Mesenteric fat pad (tissue), 1 donor: ENCODE measurements at places on chromosomes 4 and X.

GRCh38 chr4:144183165-144183564, 42.6 kb upstream of the GYPA start:
- DNase-seq, result no peak

- DNase-seq, result no peak
These were observed 23.2 kb upstream of the ANOS1 start for GRCh38 chrX:8755116-8755515.

DNA sequence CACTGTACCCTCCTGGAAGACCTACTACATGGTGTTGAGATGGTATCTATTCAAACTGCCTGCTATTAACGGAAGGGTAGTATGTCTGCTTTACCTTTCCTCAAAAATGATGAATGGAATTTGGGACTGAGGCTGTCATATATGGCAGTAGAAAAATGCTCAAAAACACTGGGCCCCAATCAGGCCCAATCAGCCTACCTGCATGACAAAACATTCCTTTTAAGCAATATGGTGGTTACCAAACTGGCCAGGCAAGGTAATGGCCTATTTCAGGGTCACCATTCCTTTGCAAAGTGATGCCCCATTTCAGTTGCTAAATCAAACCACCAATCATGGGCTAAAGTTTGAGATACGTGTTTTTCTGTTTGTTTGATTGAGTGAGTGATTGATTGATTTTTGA, 14.9 kb downstream of the RNF150 start:
- no peak for DNase-seq

DNA sequence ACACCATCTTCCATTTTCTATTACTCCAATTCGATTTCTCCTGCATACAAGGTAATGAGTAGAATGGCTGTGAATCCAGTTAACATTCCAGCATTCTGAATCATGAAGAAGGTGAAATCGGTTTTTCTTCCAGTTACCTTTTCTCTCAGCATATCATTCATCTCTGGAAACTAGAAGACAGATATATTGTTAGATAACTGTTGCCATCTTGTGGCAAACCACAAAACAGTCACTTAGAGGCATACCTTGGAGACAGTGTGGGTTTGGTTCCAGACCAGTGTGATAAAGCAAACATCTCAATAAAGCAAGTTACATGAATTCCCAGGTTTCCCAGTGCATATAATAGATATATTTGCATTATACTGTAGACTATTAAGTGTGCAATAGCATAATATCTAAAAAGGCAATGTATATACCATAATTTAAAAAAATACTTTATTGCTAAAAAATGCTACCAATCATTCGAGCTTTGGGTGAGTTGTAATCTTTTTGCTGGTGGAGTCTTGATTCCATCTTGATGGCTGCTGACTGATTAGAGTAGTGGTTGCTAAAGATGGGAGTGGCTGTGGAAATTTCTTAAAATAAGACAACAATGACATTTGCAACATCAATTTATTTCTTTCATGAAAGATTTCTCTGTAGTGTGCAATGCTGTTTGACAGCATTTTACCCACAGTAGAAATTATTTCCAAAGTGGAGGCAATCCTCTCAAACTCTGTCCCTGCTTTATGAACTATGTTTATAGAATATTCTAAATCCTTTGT, 82.1 kb downstream of the SLC39A8 start:
- DNase-seq, result no peak

DNA sequence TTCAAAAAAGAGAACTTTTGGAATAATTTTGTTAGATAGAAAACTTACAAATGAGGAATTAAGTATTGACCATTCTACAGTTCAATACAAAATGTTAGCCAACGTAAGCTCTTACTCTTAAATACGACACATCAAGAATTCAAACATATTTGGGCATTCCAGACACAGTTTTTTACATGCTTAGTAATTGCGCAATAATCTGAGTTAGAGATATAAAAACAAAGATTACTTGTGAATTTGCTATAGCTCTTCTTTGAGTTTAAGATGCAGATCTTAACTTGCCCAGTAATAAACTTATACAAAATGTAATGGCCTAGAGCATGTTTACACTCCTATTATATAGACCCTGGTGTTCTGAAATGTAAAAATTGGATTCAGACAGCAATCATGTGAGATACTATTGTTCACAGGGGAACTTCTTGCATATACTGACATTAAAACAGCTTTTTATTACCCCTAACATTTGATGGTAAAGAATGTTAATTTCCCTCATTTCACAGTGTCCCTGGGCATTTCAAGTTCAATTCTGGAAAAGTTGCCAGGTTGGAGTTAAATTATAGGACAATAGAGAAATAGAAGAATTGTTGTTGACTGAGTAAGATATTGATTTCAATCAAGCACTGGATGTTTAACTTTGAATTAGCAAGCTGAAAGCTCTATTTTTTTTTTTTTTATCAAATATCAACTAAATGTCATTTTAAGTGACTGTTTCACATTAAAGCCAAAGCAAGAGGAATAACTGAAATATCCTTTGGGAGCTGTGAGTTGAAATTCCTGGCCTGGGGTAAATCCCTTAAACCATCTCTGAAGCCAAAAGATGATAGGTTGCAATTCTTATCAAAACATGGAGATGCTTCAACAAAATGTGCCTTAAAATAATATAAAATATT, 910 bp downstream of the HPGDS start:
- DNase-seq, result no peak

DNA sequence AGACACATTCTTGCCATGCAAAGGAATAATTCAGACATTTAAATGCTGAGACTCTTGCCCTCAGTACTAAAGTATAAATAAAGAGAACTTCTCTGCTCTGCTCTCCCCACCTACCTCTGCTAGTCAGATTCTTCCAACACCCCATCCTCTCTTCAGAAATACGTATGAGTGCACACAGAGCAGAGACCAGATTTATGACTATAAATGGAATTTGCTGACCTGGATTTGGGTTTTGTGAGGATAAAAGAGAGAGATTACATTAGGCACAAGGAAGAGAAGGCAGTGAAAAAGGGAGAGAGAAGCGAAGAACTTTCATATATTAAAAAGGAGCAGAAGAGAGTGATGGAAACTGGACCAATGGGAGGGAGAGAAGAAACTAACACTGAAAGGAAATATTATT, 87.6 kb upstream of the EXOC1L start:
- DNase-seq, result no peak

GRCh38 chrX:44003975-44004374, 30.8 kb upstream of the NDP start:
- no peak for DNase-seq

DNA sequence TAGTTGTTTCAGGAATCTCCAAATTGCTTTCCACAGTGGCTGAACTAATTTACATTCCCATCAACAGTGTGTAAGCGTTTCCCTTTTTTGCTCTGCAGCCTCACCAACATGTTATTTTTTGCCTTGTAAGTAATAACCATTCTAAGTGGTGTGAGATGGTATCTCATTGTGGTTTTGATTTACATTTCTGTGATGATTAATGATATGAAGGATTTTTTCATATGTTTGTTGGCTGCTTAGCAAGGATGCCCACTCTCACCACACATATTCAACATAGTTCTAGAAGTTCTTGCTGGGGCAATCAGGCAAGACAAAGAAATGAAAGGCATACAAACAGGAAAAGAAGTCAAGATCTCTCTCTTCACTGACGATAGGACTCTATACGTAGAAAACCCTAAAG, 472.4 kb downstream of the ZNF674 start:
- DNase-seq, result no peak

GRCh38 chrX:11781734-11782370, 23.8 kb downstream of the MSL3 start:
- no peak for DNase-seq

- no peak for DNase-seq
These were observed 167.1 kb downstream of the NSUN7 start for GRCh38 chr4:40916880-40917279.

GRCh38 chr4:40688446-40689095, 58.9 kb upstream of the RBM47 start:
- no peak for DNase-seq

GRCh38 chr4:55336138-55337034, 9.7 kb upstream of the SRD5A3 start:
- DNase-seq, result no peak

DNA sequence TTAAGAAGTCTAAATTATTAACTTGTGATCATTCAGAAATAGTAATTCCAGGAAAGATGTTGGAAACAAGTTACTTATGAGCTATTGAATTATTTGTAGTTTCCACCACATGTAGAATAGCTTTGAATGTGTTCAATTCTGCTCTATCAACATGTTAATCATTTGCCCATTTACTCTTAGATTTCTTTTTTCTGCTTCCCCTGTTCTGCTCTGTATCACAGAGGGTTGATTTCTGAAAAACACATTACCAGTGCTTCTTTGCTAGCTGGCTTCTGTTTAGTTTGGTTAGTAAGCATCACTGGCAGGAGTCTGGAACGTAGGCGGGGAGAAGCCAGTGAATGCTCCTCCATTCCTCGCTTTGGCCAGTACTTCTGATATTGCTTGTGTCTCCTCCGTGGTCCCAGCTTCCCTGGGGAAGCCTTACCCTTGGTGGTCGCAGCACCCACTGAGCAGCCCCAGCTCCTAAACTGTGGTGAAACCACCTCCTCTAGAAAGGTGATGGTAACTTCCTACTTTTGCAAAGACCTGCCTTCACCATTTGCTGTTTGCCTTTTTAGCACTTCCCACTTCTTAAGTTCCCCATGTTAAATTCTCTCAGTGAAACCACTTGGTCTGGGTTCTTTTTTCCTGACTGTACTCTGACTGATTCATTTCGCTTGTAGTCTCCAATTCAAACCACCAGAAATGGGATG, 40.3 kb upstream of the GALNT7 start:
- no peak for DNase-seq

DNA sequence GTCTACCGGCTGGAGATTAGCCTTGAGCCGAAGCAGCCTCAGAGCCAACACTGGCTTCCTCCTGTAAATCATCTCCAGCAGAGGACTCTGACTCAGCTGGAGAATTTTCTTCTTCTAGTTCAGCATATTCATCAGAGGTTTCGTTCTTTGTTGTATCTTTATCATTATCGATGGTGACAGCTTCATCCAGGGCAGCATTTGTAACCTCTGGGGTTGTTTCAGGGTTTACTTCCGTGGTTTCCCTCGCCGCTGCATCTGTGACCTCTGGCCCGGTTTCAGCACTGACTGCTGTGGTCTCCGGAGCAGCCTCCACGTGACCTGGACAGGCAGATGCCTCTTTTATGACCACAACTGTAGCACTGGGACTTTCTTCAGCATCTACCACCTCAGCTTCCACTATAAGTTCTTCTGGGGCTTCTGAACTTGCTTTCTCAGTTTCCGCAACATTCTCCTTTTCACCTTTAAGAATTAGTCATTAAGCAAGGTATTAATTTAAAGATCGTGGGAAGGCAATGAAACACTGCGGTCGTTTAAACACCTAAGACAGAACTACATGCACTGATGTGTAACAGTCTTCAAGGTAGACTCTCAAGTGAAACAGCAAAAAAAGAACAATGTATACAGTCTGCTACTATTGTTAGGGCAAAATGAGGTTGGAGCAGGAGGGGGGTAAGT, 13.3 kb downstream of the MGARP start:
- no peak for DNase-seq

- DNase-seq, result no peak
These were observed 96.5 kb upstream of the BEND4 start for GRCh38 chr4:42248972-42249371.

- no peak for DNase-seq
These were observed 37.8 kb downstream of the ACSL1 start for GRCh38 chr4:184787766-184788503.

DNA sequence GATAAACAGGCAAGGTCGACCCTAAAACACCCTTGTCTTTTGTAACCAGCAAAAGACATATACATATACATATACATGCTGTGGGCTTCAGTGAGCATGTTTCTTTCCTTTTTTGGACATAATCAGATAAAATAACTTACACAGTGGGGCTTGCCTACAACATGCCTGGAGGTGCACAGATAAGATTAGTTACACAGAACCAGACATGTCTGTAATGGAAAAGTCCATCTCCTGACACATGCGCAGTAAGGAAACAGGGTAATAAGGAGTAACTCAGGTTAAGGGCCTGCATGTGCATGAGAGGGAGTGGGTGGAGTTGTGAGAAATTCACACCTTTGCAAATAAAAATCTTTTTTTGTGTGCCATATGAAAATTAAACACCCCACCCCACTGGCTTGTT, 3.4 kb downstream of the UGT2A1 start:
- no peak for DNase-seq

- no peak for DNase-seq
These were observed 173.0 kb downstream of the SPCS3 start for GRCh38 chr4:176492646-176493302.

DNA sequence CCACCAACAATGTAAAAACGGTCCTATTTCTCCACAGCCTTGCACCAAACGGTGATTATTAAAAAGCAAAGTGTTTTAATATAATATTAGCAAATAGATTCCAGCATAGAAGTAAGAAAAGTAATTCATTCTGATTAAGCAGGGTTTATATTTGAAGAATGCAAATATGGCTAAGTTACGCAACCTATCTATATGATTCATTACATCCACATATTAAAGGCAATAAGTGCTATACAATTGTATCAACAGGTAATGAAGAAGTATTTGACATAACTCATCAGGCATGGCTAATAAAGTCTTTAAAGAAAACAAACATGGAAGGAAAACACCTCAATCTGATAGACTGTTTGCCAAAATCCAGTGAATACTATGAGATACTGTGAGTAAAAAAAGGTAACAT, 29.0 kb downstream of the KCNE5 start:
- no peak for DNase-seq

GRCh38 chr4:155187989-155188388, 20.4 kb upstream of the NPY2R start:
- no peak for DNase-seq

DNA sequence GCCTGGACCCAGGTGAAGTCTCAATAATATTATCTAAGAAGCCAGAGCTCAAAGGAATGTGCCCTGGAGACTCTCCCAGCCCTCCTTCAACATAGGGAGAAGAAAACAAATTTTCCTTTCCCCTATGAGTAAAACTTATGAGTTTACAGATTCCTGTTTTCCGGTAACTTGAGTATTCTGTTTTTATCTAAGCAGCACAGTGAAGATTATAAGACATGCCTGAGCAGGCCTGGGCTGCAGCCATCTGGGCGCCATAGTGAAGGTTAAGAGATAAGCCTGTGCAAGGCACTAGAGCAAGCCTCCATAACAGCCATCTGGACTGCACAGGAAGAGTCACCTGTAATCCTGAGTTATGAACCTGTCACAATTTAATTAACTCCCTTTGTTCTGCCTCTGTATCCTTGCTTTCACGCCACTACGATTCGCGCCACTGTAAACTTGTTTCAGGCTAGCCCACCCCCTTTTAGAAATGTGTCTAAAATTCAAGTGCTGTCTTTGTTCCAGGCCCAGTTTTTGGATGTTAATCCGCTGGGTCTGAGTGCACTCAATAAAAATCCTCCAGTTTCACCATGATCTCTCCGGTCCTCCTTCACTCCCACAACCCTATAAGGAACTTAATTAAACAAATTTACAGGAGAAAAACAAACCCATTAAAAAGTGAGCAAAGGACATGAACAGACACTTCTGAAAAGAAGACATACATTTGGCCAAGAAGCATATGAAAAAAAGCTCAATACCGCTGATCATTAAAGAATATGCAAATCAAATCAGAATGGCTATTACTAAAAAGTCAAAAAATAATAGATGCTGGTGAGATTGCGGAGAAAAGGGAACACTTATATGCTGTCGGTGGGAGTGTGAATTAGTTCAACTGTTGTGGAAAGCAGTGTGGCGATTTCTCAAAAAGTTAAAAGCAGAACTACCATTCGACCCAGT, 189.5 kb downstream of the APBB2 start:
- DNase-seq, result no peak
